ENCODE measurements at places on chromosomes 6 and 20. TPM values are rescaled to one million over a fixed set of nuclear protein-coding genes. Genes with fewer than 3 reads are reported as not detected.
A peak's percentile ranks its signal among the peaks of the same experiment; 100 is the strongest.

DNA sequence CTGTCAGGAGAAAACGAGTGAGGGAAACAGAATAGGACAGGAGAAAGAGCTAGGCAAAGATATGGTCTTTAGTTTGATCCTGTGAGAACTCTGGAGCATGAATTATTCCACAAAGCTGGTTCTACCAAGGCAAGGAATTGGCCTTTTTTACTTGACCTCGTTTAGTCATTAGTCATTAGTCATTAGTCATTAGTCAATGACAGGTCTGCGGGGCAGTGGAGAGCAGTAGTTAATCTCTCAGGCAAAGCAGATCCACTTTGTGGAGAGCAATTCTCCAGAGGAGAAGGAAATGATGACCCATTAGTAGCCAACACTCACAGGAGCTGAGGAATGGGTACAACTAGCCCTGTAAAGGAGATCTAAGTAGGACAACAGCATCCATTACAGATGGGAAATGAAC, 22.0 kb upstream of the ABCC10 start:
- H3K4me1 ChIP-seq: no peaks in the 10 kb centered on the region
- no peaks in the 10 kb centered on the region for H3K27me3 ChIP-seq
- H3K36me3 ChIP-seq: no peaks in the 10 kb centered on the region
- no peak overlapping the region for H3K4me3 ChIP-seq
- H3K27ac ChIP-seq: no peak overlapping the region

DNA sequence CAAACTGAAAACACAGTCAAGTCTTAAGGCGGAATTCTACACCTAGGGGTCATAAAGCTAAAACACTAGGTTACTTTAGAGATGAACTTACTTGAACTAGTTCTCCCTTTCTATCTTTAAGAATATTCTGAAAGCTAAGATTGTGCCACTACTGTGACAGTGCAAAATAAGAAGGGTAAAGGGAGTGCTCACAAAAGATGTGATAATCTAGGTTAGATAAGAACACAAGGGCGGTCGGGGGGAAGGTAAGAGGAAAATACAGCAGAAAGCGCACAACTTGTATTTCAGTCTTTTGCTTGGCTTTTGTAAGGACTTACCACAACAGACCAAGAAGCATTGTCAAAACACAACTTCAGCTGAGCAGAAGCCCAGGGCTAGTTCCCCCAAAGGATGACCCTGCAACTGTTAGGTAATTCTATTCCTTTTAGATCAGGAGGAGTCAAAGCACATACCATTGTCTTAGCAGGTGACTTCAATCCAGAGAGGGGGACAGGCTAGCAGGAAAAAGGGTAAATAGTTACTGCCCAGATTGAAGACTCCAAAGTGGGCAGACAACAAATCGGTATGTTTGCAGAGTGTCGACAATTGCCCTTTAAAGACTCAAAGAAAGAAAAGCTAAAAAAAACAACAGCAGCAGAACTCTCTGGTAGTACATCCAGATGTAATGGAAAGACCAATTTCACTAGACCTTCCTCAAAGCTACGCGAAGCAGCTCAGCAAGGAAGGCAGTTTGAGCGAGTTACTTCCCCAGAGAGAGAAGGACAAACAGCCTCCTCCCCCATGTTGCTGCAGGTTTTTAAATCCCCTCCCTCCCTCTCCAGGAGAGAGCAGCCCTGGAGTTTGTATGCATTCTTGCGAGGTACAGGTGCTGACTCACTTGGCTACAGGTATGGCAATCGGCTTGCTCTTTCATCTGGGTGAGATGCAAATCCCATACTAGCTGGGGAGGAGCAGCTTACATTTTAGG, 59.0 kb downstream of the RIPOR2 start:
- no peak overlapping the region for H3K27ac ChIP-seq
- DNase-seq: no peak
- no peaks in the 10 kb centered on the region for H3K4me1 ChIP-seq
- no peak overlapping the region for H3K4me3 ChIP-seq
- no peaks in the 10 kb centered on the region for H3K36me3 ChIP-seq

DNA sequence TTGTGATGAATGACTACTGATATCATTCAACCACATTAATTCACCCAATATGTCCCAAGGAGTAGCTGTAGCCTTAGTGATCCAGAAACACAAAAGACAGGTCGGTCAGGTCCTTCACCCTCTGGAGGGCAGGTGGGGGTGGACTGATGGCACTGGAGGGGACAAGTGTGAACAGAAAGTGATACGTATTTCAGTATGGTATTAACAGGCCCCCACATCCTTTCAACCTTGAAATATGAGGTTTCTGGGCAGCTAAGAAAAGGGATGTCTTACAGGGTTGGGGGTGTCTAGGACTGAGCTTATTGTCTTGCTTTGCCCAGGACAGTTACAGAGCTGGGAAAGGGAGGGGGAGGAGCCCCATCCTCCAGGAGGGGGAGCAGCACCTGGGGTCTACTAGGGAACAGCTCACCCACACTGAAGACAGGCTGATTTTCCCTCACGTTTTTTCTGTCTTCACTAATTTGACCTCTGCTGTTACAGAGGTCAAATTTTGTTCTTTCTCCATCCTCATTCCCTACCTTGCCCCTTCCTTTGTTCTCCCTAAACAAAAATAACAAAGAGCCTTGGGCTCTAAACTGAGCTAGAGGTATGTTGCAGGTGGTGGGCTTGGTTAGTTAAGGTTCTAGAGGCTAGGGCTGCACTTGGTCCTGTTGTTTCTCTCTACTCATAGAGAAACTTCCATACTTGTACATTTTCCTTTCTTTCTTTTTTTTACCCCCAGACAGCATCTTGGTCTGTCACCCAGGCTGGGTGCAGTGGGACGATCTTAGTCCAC, 38.0 kb upstream of the EEF1A1 start:
- H3K27me3 ChIP-seq: no peaks in the 10 kb centered on the region
- DNase-seq: no peak
- H3K4me1 ChIP-seq: no peaks in the 10 kb centered on the region

DNA sequence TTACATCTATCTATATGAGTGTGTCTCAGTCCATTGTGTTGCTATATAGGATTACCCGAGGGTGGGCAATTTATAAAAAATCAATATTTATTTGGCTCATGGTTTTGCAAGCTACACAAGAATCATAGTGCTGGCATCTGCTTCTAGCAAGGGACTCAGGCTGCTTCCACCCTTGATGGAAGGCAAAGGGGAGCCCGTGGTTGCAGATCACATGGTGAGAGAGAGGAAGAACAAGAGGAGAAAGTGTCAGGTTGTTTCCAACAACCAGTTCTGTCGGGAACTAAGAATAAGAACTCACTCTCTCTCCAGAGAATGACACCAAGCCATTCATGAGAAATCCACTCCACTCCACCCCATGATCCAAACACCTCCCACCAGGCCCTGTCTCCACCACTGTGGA, 48.2 kb upstream of the TENT5A start:
- no peaks in the 10 kb centered on the region for H3K4me1 ChIP-seq
- no peaks in the 10 kb centered on the region for H3K36me3 ChIP-seq
- DNase-seq: no peak
- H3K27me3 ChIP-seq: no peaks in the 10 kb centered on the region
- no peak overlapping the region for H3K4me3 ChIP-seq

- no peaks in the 10 kb centered on the region for H3K4me1 ChIP-seq
- no peak overlapping the region for H3K4me3 ChIP-seq
- no peak for DNase-seq
- no peak overlapping the region for H3K27ac ChIP-seq
- no peaks in the 10 kb centered on the region for H3K36me3 ChIP-seq
Observed at GRCh38 chr20:24969186-24970029, 20.3 kb downstream of the CST7 start.

DNA sequence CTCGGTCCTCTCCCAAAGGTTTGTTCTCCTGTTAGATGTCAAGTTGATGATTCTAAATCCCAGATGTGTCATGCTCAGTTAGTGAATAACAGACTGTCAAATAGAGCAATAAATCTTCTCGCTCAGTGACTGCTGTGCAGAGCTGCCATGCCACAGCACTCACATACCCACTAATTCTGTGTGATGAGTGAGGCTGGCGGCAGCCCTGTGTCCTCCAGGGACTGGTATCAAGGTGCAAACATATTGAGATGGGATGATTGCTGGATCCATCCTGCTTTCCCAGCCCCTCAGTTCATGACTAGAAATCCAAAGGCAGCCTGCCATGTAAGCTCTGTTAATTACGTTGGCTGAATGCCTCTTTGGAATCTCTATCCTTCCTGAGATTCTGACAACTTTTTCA, 103.9 kb downstream of the OLIG3 start:
- H3K4me1 ChIP-seq: no peaks in the 10 kb centered on the region
- no peak overlapping the region for H3K4me3 ChIP-seq
- H3K27me3 ChIP-seq: no peaks in the 10 kb centered on the region
- H3K27ac ChIP-seq: no peak overlapping the region
- DNase-seq: no peak

DNA sequence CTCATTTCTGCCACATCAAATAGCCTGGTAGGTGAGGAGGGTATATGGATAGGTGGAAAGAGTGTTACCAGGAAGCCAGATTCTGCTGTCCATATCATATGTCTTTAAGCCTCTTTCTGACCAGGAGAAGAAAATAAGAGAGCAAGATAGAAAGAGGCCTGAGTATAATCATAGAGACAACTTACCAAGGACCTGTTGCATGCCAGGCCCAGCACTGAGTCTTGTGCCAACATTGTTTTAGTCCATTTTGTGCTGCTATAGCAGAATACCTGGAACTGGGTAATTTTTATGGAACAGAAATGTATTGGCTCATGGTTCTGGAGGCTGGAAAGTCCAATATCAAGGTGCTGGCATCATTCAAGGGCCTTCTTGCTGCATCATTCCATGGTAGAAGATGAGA, 7.3 kb upstream of the ADA start:
- no peaks in the 10 kb centered on the region for H3K27me3 ChIP-seq
- no peaks in the 10 kb centered on the region for H3K36me3 ChIP-seq
- H3K27ac ChIP-seq: no peak overlapping the region
- no peak overlapping the region for H3K4me3 ChIP-seq
- DNase-seq: no peak
- H3K4me1 ChIP-seq: no peaks in the 10 kb centered on the region

DNA sequence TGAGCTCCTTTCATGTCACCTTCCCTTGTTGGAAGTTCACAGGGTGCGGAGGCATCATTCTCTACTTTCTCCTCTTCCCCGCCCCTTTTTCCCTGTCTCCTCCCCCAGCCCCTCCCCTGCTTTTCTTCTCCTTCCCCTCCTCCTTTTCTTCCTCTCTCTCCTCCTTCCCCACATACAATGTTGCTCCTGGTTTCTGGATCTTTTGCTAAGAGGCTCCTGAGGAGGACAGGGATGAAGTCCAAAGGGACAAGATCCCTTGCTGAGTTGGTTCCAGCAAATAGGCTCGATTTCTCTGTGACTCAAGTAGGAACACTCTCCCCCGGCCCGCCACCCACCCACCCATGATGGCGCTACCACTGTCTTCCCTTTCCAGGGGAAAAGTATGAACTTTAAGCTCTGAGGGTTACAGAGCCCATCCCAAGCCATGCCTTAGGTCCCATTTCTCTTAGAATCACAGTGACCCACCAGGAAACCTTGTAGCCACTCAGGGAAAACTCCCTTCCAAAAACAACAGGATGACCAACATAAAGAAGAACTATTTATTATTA, 852 bp upstream of the TFEB start:
- no peaks in the 10 kb centered on the region for H3K27me3 ChIP-seq
- H3K4me3 ChIP-seq: peak overlapping the region; percentile 2
- H3K36me3 ChIP-seq: no peaks in the 10 kb centered on the region
- peaks cover 4% of the 10 kb centered on the region for H3K4me1 ChIP-seq
- DNase-seq: no peak

DNA sequence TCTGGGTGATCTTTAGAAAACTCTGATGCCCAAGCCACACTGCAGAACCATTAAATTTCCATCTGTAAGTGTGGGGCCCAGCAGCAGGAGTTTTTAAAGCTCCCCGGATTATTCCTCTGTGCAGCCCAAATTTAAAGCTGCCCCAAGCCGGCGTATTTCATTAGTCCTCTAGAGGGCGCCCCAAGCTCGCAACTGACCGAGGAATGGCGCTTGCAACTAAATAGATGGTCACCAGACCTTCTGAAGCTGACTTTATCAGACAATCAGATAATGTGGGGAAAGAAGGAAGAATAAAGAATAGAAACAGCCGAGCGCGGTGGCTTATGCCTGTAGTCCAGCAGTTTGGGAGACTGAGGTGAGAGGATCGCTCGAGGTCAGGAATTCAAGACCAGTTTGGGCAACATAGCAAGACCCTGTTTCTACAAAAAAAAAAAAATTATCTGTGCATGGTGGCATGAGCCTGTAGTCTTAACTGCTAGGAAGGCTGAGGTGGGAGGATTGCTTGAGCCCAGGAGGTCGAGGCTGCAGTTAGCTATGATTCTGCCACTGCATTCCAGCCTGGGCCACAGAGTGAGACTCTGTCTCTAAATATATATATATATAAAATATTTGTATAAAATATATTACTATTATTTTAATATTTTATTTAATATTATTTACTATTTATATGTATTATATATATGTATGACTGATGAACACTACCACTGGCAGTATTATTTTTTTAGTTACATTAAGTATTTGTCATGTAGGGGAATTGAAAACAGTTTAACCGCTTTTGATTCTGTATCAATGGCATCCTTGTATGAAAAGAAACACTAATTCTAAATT, 56.0 kb downstream of the OTOR start:
- H3K4me3 ChIP-seq: no peak overlapping the region
- H3K27ac ChIP-seq: no peak overlapping the region
- no peaks in the 10 kb centered on the region for H3K4me1 ChIP-seq
- no peaks in the 10 kb centered on the region for H3K27me3 ChIP-seq

- DNase-seq: no peak
- H3K36me3 ChIP-seq: no peaks in the 10 kb centered on the region
- H3K4me1 ChIP-seq: no peaks in the 10 kb centered on the region
- H3K4me3 ChIP-seq: no peak overlapping the region
Observed at GRCh38 chr6:137950581-137950980, 83.5 kb downstream of the TNFAIP3 start.

DNA sequence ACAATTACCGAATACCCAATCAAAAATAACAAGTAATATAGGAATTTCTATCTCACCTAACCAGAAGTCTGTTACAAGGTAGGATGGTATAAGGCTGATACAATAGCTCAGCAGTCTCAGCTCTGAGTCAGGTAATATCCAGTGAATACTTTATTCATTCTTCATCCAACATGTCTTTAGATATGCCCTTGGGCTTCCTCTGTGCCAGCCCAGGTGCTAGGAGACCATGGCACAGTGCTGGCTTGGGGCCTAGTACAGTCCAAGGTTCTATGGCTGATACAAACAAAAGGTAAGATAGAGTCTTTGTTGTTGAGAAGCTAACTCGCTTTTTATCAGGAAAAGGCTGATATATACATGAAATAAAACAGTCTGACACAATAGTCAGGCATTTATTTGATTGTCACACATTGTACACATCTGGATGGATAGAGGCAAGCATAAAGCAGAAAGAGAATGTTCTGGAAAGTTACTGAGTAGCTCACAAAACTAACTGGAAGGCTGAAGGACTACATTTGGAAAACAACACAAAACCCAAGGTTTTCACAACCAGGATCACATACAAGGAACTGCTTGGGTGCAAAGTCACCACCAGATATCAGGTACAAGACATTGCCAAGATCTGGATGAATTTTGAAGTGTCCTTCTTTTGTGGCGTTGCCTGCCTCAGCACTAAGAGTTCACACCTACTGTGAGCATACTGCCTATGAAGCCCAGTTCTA, 110.4 kb upstream of the SCAF8 start:
- H3K4me1 ChIP-seq: no peaks in the 10 kb centered on the region
- no peak overlapping the region for H3K27ac ChIP-seq

- H3K27me3 ChIP-seq: no peaks in the 10 kb centered on the region
- H3K4me1 ChIP-seq: peaks cover 4% of the 10 kb centered on the region
- no peak for DNase-seq
- no peaks in the 10 kb centered on the region for H3K36me3 ChIP-seq
- H3K27ac ChIP-seq: peak overlapping the region; percentile 85
Observed at GRCh38 chr20:3785240-3786125, 1.1 kb downstream of the CENPB start.

ATP6V1G2 gene
- total RNA-seq: not detected

HLA-DMA gene
- 6.6 TPM for total RNA-seq

CRIP3 gene
- total RNA-seq: not detected

CRISP3 gene
- total RNA-seq: not detected

ARMH2 gene
- not detected for total RNA-seq

Data from uterus (tissue), 4 donors.